C1 segment of cervical spinal cord (tissue), 14 donors: ENCODE measurements at places on chromosomes 5 and 9.

DNA sequence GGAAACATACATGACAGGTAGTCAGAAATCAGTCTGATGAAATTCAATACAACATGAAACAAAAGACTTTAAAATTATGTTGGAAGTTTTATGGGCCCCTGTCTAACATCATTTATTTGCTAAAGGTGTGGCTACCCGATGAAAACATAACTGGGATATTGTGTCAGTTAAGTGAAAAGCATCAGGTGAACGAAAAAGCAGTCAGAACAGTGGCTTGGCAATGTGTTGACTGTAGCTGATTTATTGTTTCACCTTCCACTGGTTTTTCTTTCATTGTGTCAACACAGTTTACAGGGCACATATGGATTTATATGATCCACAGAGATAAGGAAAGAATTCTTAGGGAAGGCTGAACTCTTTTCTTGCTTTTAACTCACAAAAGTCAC, 429.6 kb upstream of the ZNF608 start:
- DNase-seq = no peak

DNA sequence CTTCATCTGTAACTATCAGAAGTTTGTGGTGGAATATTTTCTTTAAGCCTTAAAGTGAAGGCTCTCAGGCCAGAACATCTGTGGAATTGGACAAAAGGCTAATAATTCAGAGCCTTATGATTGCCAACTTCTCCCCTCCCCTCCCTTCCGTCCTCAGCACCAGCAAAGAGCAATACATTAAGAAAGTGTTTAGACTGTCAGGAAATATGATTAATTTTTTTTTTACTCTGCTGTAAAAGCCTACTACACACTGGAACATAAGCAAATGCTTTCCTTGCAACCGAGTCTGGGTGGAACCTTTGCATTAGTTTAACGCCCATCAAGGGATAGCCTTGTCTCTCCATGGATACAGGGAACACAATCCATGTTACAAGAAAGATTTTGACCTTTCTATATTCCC, 110.3 kb upstream of the TARS1 start:
- no peak for DNase-seq

- DNase-seq = no peak
These were observed 243.1 kb upstream of the COX7C start for GRCh38 chr5:86374611-86375010.

DNA sequence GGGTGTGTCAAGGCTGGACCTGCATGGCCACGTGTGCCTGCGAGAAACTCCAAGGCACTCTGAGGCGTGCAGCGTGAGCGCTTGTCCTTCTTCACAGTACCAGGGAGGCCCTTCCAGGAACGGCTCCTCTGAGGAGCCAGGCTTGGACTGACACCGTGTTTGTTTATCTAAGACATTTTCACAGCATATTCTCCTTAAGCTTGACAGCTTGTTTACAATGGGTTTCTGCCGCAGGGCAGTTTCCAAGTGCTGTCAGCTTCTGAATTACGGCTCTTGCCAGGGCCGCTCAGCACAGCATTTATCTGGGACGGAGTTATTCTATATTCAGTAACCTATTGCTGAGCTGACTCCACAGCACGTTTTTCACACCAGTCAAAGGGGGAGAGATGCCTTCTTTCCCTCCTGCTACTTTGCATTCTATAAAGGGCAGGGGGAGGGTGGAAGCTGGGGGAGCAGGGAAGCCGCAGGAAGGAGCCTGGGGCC, 98.4 kb downstream of the LMNB1 start:
- no peak for DNase-seq

DNA sequence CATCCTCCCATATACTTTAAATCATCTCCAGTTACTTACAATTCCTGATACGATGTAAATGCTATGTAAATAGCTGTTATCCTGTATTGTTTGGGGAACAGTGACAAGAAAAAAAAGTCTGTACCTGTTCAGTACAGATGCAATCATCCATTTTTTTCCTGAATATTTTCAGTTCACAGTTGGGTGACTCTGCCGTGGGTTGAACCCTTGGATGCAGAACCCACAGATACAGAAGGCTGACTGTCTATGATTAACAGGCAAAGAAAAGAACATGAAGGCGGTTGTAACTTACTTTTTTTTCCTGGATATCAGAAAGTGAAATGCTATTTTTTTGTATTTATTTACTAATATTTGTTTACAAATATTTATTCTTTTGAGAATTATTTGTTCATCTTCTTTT, 33.2 kb downstream of the DAP start:
- no peak for DNase-seq

GRCh38 chr5:173602423-173602822, 14.0 kb downstream of the BOD1 start:
- DNase-seq = no peak

GRCh38 chr9:33468215-33468730, 5.5 kb downstream of the NOL6 start:
- DNase-seq = no peak

DNA sequence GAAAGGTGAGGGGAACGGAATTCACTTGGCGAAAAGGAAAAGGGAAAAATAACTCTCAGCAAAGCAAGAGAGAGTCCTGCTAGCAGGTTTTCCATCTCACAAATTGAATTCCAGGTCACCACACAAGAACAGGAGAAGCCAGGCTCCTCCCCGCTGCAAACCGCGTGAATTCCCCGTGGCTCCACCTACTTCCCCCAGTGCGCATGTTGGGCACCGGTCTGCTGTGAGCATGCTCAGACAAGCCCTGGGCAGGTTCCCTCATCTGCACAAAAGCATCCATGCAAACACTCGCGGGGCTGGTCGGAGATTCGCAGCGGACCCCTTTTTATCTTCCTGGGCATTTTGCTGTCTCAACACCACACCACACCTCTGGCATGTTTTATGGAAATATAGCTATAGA, 58.5 kb upstream of the S1PR3 start:
- no peak for DNase-seq

DNA sequence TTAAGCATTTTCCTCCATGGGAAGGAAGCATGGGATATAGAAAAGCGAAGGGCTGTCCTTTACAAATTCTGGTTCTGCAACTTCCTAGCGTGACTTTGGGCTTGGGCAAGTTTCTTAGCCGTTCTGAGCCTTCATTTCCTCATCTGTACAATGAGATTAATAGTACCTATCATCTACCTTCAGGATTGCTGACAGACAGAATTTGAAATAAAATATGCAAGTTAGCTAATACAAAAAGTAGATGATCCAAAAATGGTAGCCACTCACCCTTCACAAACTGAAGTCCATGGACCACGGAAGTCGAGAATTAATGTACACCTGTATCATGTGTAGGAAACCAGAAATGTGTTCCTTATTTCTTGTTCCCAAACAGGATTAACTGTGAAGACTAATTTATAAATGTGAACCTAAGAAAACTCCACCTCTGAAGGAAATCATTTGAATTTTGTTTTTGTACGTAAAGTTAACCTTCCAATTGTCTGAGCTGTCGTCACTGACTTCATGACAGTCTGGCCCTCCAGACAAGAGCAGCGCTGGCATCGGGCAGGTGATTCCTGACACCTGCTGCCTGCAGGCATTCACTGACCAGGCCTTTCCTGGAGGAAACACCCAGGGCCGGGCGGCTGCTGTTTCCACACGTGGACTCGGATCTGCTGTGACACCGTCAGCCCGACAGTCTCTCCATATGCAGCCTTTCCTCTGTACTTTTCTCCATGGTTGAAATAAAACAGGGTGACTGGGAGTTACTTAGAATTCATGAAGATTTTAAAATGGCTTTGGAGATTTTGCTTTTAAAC, 63.4 kb downstream of the PSMB7 start:
- no peak for DNase-seq

GRCh38 chr9:82334286-82334685, 345.7 kb downstream of the SPATA31D1 start:
- no peak for DNase-seq

GRCh38 chr9:37998881-37999587, 70.0 kb downstream of the SHB start:
- no peak for DNase-seq

DNA sequence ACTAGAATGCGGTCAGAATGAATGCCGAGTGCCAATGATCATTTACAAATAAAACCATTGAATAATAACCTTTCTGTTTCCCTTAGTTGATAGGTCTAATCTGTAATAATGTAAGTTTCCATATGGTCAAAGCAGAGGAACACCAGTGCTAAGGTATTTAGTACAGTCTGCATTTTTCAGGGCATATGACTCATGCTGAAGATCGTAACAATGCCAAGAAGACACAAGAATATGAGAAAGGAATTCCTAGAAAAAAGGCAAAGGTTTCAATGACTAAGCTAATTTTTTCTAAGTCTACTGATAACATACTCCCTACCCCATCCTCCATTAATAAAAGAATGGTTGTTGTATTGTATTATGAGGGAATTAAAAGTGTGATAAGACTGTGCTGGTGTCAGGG, 2.8 kb downstream of the OR1L8 start:
- DNase-seq = no peak

GRCh38 chr5:63877961-63878360, 84.3 kb downstream of the HTR1A start:
- no peak for DNase-seq

- no peak for DNase-seq
These were observed 143.0 kb downstream of the FGF1 start for GRCh38 chr5:142542906-142543305.

DNA sequence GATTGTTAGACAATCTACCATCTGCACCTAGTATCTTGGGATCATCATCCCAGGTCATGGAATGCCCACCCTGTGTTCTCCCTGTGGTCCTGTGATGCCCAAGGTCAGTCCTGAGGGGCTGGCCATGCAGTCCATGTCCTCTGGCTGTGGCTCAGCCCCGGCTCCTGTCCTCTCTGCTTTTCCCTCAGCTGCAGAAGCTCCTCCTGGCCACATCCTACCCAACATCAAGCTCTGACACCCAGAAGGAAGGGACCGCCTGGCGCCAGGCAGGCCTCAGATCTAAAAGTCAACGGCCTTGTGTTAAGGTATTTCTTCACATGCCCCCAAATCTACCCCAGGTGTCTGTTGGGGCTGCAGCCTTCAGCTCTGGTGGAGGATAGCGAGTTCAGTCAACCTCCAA, 100.5 kb downstream of the PPARGC1B start:
- DNase-seq = no peak

DNA sequence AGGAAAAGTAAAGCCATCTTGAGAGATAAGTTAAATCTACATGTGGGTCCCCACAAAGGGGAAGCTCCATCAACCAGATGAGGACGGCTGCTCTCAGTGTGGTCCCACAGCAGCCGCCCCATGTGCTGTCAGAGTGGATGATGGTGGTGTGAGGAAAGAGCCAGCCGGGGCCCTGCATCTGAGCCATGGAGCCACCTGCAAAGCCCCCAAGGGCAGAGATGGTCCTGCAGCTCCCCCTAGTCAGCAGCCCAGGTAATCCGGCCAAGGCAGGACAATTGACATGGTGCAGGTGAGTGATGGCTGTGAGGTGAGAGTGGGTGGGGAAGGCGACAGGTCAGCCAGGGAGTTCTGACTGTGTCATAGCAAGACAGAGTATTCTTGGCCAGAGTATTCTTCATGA, 458.8 kb downstream of the ICE1 start:
- no peak for DNase-seq

- DNase-seq = no peak
These were observed 172.6 kb downstream of the RGS3 start for GRCh38 chr9:113636165-113636564.

- DNase-seq = no peak
These were observed 1613.8 kb downstream of the MAT2B start for GRCh38 chr5:165119175-165119574.

DNA sequence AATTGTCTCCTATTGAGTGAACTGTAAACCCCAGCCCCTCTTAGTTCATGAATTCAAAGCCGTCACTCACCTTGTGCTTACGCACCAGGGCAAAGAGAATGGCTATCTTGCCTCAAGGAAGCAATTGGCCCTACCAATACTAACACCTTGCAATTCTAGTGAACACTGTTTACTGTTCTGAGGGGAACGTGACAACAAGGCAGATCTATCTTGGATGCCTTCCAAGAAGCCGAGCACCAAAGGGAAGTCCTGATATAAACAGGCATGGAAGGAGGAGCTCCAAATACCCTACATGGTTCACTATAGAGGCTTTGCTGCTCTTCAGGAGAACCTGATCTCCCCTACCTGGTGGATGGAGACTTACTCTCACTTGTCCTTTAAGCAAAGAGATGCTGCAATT, 1.7 kb upstream of the PLPPR1 start:
- no peak for DNase-seq

- no peak for DNase-seq
These were observed 491.0 kb upstream of the CLINT1 start for GRCh38 chr5:158349987-158350386.

DNA sequence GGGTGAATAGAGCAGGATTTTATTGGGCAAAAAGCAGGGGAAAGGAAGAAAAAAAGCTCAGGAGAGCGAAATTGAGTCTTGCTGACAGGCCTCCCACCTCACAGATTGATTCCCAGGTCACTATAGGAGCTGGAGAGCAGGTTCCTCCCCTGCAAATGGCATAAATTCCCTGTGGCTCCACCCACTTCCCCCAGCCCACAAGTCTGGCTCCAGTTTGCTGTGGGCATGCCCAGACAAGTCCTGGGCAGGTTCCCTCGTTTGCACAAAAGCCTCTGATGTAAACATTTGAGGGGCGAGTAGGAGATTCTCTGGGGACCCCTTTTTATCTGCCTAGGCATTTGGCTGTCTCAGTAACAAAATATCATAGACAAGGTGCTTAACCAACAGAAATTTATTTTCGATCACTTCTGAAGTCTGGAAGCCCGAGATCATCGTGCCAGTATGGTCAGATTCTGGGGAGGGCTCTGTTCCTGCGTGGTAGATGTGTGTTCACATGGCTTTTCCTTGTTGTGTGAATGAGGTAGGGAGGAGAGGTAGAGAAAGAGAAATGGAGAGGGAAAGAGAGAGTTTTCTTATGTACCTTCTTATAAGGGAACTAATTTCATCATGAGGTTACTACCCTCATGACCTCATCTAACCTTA, 614.5 kb downstream of the MAT2B start:
- DNase-seq = no peak

GRCh38 chr9:1941989-1942388, 73.2 kb upstream of the SMARCA2 start:
- no peak for DNase-seq

GRCh38 chr5:57408714-57409113, 73.9 kb downstream of the ACTBL2 start:
- DNase-seq = no peak

DNA sequence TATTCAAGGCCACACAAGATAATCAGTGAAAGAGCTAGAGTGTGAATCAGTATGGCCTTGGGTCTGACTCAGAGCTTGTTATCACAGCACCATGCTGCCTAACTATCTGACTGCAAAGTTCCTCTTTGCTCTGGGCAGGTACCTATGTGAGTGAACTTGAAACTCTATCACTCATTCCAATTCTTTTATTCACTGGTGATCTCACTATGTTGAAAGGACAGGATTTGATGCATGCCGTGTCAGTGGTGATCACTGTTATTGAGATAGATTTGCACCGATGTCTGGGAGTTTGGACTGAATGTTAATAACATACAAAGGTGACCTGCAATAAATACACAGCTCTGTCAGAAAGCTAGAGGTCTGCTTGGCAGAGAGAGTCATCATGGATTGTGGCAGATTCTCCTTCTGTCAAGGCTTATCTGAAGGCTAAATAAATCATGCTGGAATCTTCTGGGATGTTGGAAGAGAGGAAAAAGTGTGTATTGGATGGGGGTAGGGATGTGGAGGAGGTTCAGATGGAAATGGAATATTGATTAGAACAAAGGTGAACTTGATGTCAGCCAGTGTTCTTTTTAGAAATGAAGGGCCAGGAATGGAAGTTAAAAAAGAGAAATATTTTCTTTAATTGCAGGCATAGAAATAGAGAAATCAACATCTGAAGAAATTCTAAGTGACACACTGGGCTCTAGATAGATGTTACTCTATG, 91.8 kb upstream of the TNC start:
- no peak for DNase-seq

- DNase-seq = no peak
These were observed 1.0 kb downstream of the NUDCD2 start for GRCh38 chr5:163458778-163459385.
